ENCODE measurements at places on chromosomes 16 and 17.

DNA sequence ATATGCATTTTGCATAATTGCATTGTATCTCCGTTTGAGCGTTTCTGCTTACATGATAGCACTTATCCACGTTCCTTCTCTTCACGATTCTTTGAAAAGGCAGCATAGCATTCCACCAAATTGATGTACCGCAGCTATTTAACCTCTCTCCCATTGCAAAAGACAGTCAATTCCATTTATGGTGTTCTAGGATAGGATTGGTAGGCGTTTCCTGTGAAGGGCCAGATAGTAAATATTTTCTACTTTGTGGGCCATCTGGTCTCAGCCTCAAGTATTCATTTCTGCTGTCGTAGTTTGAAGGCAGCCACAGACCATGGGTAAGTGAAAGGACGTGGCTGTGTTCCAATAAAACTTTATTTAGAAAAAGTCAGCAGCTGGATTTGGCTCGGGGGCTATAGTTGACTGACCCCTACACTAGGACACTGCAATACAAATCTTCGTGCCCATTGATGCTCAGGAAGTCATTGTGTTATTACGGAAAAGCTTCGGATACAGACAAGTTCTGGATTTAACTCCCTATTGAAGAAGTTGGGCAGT lies 10.1 kb downstream of the SNX29 start:
- DNase-seq, result peak; percentile 42

- no peak for DNase-seq
These were observed 47.6 kb downstream of the CPD start for GRCh38 chr17:30426292-30426691.

DNA sequence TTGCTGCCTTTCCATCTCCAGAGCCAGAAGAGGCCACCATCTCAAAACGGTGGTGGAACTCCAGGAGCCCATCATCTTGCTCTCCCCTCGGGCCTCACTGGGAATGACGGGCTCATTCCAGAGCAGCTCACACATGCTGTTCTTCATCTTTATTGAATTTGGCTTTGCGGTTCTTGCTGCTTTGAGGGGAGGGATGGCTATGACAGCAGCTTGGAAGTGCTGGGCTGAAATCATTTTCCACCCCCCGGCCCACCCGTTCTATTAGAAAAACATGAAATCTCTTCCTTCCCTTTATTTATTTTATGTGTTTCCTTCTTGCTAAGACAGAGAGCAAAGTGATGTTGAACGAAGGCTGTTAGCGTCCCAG lies 149.8 kb upstream of the RPL38 start:
- DNase-seq, result no peak

DNA sequence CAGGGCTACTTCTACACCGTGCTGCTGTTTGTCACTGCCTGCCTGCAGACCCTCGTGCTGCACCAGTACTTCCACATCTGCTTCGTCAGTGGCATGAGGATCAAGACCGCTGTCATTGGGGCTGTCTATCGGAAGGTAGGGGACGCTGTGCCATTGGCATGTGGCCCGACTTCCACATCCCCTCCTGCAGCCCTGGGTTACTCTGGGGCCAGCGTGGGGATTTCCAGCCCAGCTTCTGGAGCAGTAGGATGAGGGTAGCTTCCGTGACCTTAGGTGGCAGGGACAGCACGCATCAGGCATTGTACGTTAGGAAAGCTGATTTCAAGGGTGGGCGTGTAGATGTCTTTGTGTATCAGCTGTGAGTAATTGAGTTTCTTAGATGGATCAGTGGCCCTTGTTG lies 96.5 kb downstream of the ABCC1 start:
- DNase-seq, result no peak

- DNase-seq, result no peak
These were observed 231.4 kb downstream of the SNX29 start for GRCh38 chr16:12207939-12208338.

GRCh38 chr17:82120148-82120547 lies 22.1 kb upstream of the FASN start:
- peak; percentile 54 for DNase-seq

- no peak for DNase-seq
These were observed 1.2 kb downstream of the C16orf54 start for GRCh38 chr16:29744541-29745101.

DNA sequence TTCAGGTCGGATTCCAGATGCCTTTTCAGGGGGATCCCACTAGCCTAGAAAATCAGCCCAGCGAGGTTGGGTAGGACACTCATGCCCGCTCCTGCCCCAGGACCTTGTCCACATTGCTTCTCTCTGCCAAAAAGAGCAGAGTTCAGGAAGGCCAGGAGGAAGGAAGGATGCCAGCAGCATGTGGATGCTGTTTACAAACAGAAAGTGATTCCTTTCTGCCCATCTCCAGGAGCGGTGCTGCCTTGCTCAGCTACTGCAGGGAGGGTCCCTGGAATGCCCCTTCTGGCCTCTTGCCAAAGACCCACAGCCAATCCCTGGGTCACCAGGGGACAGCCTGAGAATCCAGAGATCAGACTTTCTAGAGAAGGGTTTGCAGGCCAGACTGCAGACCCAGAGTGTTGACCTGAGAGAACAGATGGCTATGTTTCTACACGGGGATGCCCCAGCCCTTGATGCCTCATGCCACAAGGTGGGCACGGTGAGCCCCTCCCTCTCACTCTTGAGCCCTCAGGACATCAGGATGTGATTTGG lies 32.3 kb upstream of the EMP2 start:
- DNase-seq, result no peak

- peak; percentile 39 for DNase-seq
These were observed 42.0 kb upstream of the TMC5 start for GRCh38 chr16:19375561-19376158.

GRCh38 chr16:53055541-53056391 lies 975 bp downstream of the CHD9 start:
- peak; percentile 74 for DNase-seq

DNA sequence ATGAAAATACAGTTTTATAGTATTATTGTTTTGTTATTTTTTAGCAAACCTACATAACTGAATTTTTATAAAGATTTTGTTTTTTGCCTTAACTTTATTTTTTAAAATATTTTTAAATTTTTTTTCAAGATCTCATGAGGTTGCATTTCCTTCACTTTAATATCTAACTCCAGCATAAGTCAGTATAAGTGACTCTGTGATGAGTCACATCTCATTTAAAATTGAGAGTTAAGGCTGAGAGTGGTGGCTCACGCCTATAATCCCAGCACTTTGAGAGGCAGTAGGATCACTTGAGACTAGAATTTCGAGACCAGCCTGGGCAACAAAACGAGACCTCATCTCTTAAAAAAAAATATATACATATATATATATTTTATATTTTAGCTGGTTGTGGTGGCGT lies 44.0 kb downstream of the NLK start:
- DNase-seq, result peak; percentile 1

DNA sequence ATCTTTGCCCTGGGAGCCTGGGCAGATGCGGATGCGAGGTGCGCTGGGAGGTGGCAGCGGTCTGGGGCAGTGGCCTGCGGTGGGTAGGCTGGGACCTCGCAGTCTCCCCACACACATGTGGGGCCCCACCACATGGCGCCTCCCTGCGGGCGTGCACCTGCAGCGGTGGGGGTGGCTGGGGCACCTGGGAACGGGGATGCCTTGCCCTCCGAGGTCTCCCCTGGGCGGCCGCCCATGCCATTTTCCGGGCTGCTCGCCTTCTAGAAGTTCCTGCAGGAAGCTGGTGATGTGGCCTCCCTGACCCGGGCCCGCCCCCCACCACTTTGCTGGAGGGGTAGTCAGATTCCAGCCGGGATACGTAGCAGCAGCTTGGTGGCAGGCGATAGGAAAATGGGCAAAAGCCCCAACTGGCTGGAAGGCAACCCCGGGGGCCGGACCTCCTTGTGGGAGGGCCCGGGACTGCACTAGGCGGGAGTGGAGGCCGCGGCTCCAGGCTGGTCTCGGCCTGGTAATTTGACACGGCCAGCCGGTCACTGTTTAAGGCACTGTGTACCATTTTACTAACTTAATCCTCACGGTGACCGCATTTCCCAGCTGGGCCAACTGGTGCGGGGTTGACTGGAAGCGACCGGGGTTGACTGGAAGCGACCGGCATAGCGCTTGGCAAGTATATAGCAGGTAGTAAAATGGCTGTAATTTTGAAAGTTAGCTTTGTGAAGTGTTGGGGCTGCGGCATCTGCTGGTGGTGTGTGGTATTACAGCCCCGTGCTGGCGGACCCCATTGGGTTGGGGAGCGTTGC lies 38.5 kb downstream of the IGF2BP1 start:
- DNase-seq, result peak; percentile 40

- DNase-seq, result no peak
These were observed 210.7 kb upstream of the NLRP1 start for GRCh38 chr17:5794881-5795506.

DNA sequence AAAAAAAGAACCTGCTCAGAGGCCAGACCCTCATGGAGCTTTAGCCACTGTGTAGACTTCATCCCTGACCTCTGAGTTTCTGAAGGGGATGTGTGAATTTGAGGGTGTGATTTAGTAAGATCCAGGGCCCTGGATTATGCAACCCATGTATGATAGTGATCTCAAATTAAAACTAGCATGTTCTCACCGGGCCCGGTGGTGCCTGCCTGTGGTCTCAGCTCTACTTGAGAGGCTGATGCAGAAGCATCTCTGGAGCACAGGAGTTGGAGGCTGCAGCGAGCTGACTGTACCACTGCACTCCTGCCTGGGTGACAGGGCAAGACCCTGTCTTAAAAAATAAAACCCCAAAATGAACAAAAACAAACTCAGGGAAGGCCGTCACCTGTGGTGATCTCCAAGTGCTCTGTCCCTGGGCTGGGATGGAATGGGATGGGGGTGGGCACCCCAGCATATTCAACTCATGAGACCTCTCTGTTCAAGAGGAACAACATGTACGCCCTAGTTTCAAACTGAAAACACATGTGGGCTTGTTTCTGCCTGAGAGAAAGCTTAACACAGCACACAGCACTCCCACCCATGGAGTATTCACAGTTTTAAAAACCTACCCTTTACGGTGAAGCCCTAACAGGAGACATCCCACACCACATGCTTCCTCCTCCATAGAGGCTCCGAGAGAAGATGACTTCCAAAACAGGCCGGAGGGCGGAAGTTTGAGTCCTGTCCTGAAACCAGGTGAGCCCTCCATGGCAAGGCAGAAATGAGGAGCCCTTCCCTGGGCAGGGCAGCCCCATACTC lies 30.1 kb downstream of the GNPTG start:
- no peak for DNase-seq

DNA sequence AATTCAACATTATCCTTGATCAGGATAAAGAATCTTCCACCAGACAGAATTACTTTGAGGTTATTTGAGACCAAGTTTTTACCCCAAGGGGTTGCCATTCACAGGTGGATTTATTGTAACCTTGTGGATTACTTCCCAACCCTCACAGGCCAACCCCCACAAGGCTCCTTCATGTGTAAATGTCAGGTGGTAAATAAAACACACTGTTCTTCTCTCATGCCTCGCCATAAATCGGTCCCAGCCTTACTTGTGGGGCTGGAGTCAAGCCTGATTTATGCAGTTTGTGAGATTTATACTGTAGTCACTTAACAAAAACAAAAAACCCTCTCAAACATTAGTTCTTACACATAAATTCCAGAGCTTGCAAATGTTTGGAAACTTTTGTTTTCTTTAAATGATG lies 98.6 kb upstream of the IRX3 start:
- no peak for DNase-seq

- no peak for DNase-seq
These were observed 13.5 kb upstream of the CETP start for GRCh38 chr16:56948234-56948633.

DNA sequence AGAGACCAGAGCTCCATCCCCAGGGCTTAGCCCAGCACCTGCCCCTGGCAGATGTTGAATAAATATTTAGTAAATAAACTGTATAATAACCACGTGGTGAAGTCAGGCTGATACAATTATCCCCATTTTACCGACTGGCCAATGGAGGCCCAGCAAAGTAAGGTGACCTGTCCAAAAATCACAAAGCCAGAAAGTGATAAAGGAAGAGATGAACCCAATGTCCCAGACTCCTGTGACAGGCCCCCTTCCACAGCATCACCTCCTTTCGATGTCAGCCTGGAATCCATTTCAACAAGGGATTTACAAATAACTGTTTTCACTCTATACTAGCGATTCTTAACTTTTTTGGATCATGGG lies 5.5 kb downstream of the TVP23A start:
- no peak for DNase-seq

GRCh38 chr16:84357191-84357651 lies 11.1 kb upstream of the ATP2C2 start:
- peak; percentile 46 for DNase-seq

DNA sequence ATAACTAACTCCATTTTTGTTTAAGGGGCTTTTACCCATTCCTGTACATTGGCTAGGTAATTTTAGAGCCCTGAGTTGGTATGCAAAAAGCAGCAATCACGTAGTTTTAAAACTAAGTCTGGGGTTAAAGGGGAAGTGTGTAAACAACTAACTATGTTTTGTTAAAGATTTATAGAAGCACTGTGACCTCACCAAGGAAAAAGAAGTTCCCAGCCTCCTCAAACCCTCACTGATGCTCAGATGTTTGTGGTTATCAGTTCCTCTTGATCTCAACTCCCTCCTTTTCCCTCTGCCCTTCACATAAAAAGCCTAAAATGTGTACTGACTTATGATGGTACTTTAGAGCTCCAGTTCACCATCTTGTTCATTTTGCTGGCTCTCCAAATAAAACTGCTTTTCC lies 119.9 kb upstream of the IRX6 start:
- DNase-seq, result no peak

GRCh38 chr16:86018941-86019340 lies 120.0 kb downstream of the IRF8 start:
- DNase-seq, result no peak

- no peak for DNase-seq
These were observed 83.4 kb upstream of the ZFHX3 start for GRCh38 chr16:73131156-73131862.

DNA sequence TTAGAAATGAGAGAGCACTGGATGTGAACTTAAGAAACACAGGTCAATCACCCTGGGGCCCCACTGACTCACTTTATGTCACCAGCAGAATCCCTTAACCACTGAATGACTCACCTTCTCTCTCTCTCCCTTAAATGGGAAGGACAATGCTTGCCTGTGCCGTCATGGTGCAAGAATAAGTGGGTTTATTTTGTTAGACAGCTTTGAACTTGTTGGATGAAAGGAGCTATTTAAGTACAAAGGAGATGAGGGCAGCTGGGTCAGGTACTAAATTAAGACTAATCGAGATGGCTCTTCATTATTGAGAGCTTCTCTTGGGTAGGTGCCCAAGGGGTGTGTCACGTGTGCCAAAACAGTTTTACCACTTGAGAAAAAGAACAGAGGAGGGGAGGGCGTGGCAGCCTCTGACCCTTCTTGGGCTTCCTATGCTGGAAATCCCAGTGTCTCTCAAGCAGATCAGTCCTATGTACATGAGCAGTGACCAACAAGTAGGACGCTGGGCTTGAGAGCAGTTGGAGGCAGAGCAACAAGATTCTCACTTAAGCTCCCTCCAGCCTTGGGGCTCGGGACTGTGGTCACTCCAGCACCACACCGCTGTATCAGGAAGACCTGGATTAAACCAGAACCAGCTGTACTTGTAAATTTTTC lies 6.7 kb upstream of the KRT31 start:
- DNase-seq, result peak; percentile 96

- peak; percentile 82 for DNase-seq
These were observed 46.2 kb downstream of the TUBD1 start for GRCh38 chr17:59846394-59847165.

DNA sequence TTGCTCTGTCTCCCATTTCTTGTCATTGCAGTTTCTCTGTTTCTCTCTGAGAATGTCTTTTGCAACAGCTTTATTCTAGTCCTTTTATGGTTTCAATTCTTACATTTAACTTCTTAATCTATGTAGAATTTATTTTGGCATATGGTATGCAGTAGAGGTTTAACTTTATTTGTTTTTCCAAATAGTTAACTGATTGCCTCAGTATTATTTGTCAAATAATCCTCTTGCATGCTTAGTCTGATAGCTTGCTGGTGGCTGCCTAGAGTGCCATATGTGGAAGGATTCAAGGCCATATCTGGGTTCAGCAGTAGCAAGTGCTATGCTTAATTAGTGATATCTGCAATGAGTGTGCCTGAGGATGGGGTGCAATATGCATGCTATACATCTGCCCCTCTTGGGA lies 6.9 kb downstream of the SNTB2 start:
- DNase-seq, result peak; percentile 46

Measured in fibroblast of skin of abdomen (primary cell).